ENCODE measurements at places on chromosomes 5 and 9.
A peak's percentile ranks its signal among the peaks of the same experiment; 100 is the strongest.

GRCh38 chr5:136192526-136193321 lies at the start of gene SMIM32:
Gene SMIM32, minus strand, starts transcription at chr5:136193162. Its CDS starts 638 bp downstream, at chr5:136192524.
- DNase-seq, result peak; percentile 52

DNA sequence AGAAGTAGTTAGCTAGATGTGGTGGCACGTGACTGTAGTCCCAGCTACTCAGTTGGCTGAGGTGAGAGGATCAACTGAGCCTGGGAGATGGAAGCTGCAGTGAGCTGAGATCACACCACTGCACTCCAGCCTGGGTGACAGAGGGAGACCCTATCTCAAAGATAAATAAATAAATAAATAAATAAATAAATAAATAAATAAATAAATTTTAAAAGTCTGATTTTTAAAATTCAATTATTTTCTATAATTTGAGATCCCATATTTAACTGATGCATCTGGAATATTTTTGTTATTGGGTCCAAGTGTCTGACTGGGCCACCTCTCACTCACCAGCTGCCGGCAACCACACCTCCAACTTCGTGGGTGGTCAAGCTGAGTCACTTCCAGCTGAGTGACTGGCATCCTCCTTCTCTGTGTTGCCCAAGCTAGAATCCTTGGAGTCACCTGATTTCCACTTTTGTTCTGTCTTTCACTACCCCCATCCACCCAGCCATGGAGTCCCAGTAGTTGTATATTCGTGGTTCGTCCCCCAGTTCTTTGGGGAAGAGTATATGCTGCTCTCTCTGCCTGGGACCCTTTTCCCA lies 70.9 kb downstream of the EGFLAM start:
- no peak for DNase-seq

DNA sequence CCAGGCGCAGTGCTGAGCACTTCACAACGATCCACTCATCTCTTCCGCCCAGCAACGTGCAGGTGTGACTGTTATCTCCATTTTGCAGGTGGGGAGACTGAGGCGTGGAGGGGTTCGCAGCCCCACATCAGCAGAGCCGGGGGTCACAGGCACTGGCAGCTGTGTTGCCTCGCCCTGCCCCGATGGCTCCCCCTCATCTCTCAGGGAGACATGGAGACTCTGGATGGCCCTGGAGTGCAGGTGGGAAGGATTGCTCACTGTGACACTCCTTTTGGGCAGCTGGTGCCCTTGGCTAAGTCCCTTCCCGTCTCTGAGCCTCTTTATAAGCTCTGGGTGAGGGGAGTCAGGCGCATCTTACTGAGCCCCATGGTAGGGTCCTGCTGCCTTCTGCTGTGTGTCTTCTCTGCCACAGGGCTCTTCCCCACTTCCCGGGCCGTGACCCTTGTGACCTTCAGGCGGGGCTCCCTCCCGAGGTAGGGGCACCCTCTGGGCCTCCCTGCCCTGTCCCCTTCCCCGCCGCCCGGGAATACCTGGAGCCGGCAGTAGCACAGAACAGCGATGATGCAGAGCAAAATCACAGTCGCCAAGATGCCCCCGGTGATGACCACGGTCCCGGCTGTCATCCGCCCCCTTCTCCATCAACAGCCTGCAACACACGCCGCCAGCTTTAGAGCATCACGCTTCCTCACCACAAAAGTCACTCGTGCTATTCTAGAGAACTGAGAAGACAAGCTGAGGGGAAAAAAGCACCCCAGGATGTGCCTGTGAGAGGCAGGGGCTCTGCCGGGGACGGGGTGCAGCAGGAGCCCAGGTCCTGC lies 29.4 kb downstream of the FAM163B start:
- DNase-seq, result peak; percentile 20

- DNase-seq, result no peak
Observed at GRCh38 chr5:1093361-1093760, 18.5 kb downstream of the SLC12A7 start.

- no peak for DNase-seq
Observed at GRCh38 chr9:106590759-106591505, 272.0 kb upstream of the ZNF462 start.

DNA sequence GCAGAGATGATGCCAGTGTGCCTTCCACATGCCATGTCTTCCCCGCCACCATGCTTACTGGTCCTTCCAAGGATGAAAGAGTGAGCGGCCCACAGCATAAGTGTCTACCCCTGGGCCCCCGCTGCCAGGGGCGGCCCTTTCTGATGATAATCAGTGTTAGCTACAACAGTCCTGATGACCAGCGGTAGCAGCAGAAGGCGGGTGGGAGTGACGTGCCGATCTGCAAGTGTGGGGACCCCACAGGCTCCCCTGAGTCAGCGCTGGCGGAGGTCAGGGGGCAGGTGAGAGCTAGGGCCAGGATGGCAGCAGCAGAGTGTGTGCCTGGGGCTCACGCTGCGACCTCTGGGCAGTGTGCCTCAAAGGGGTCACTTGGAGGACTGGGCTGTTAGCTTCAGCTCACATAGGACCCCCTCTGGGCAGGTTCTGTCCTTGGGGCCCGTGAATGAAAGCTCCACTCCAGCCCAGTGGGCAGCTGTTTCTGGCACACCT lies 80.4 kb downstream of the HMCN2 start:
- DNase-seq, result no peak

GRCh38 chr5:15354021-15354420 lies 146.0 kb upstream of the FBXL7 start:
- no peak for DNase-seq

- no peak for DNase-seq
Observed at GRCh38 chr9:5617749-5618148, 11.2 kb upstream of the RIC1 start.

- no peak for DNase-seq
Observed at GRCh38 chr9:125884218-125884595, 137.0 kb downstream of the PBX3 start.

- no peak for DNase-seq
Observed at GRCh38 chr5:37569466-37569865, 190.3 kb downstream of the WDR70 start.

DNA sequence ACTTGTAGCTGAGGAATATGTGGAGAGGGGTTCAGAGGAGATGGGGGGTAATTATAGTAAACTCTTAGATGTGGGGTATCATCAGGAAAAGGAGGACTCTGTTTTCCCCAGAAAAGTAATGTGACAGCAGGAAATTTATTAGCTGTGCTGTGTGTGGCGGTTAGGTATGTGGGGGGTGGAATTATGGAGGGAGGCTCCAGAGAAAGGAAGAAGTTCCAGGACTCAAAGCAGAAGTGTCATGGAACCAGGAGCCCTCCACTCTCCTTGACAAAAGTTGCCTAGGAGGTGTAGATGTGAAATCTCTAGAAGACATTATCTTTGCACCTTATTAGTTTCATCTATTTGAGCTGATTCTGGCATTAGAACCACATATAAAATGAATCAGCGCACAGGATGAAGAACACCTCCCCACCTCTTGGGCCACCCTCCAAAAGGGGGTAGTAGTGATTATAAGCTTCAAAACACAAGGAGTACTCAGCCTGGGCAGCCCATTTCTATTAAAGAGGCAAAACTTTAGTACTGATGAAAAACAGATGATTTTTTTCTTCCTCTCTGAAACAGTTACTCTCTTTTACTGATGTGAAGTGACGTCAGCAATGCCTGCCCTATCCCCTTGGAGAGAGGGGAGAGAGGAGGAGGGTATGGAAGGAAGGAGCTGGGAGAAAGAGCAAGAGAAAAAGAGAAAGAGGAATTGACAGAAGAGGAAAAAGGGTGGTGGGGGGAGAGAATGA lies 18.2 kb downstream of the NR2F1 start:
- no peak for DNase-seq

DNA sequence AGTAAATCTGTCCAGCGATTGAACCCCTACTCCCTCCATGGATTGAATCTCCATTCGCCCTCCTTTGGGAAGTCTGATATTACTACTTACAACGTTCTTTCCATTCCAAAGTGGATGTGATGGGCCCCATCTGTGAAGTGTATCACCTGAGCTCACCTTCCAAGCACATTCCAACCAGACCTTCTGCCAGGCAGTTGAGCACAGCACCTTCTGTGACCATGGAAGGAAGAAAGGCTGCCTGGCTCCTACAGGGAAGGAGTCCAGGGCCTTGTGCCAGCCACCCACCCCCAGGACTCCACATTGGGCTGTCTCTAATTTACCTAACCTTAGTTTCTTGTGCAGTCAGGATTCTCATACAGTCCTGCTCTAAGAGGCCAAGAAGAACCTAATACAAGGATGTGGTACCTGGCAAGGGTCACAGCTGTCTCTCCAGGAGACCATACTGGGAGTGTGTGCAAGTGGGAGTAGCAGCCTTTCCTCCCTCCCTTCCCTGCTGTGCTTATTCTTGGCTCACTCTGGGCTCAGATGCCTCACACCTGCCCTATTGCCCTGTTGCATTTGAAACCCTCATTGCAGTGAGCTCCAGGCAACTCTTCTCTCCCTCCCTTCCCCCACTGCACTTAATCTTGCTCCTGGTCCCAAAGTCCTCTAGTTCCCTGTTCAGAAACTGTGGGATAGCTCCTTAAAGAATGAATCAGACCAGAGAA lies 116.1 kb downstream of the NRG2 start:
- no peak for DNase-seq

GRCh38 chr9:120938851-120939250 lies 12.3 kb upstream of the TRAF1 start:
- no peak for DNase-seq

DNA sequence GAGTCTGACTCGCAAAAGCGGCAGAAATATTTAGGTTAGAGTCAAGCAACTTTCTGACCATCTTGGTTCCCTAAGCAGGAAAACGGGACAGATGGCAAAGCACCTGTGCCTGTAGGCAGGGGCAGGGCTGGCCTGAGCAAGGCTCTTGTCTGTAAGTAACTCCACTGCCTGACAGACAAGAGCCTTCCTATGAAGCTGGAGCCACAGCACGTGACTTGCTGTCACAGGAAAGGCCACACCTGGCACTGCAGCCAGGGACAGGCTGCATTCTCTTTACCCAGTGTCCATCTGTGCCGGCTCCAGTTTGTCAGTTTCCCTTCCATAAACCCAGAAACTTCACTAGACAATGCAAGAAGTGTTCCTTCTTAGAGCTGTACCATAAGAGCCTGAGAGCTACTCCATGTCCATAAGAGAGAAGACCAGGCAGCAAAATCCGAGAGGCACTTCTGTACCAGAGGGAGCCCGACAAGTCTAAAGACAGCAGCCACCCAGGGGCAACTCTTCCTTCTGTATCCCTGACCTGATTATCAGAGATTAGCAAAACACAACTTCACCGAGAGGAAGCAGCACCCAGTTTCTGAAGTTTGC lies 78.1 kb downstream of the GPR21 start:
- DNase-seq, result peak; percentile 64

GRCh38 chr9:38079461-38080031 lies 10.5 kb upstream of the SHB start:
- DNase-seq, result peak; percentile 62

DNA sequence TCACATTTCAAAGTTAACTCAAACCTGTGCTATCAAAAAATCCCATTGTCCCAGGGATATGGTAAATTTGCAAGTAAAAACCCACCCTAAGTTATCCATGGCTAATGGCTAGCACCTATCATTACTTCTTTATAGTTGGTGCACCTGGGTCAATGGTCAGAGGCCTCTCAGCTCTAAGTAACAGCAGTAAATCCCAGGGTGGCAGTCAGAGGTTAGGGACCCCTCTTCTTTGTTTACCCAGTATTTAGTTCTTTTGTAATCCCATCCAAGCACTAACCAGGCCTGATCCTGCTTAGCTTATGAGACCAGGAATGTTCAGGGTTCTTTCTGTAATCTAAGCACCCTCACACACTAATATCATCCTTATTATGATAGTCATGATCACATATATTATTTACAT lies 52.1 kb upstream of the WWC1 start:
- DNase-seq, result no peak

DNA sequence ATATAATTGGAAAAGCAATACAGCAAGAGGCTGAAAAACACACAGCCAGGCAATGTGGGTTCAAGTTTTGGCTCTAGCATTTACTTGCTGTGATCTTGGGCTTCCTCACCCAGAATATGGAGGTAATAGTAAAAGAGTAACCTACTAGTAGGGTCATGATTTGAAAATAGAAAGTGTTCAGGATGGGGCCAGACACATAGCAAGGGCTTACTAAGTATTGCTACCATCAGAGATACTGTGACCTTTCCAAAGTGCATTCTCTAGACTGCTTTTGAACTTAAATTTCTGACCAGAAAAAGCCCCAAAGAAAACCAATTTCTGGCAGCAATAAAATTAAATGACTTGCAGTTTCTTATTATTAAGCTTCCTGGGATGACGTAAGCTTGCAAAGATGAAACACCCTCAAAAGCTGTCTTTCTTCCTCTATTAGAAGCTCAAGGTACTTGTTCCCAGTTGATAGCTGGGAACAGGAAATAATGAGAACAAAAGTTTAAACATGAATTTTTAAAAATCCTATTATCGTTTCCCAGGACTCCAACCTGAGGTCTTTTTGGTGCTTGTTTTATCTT lies 20.3 kb downstream of the SLC45A2 start:
- DNase-seq, result no peak

GRCh38 chr5:42840842-42841567 lies 29.3 kb upstream of the SELENOP start:
- DNase-seq, result no peak
